ENCODE measurements at places on chromosomes 16 and 17. TPM values are rescaled to one million over a fixed set of nuclear protein-coding genes. Genes with fewer than 3 reads are reported as not detected.

GRCh38 chr16:30786936-30787612 lies at the start of gene ZNF629:
TSS of gene ZNF629 (minus strand) at chr16:30787205. CDS start at chr16:30784482, 2,723 bp downstream.
- H3K4me1 ChIP-seq = peaks cover 21% of the 10 kb centered on the region
- peak within 1 kb of the TSS; percentile 86 for H3K27ac ChIP-seq
- peak; percentile 73 for DNase-seq
- no peaks in the 10 kb centered on the region for H3K27me3 ChIP-seq
- peak within 1 kb of the TSS; percentile 100 for H3K4me3 ChIP-seq

DNA sequence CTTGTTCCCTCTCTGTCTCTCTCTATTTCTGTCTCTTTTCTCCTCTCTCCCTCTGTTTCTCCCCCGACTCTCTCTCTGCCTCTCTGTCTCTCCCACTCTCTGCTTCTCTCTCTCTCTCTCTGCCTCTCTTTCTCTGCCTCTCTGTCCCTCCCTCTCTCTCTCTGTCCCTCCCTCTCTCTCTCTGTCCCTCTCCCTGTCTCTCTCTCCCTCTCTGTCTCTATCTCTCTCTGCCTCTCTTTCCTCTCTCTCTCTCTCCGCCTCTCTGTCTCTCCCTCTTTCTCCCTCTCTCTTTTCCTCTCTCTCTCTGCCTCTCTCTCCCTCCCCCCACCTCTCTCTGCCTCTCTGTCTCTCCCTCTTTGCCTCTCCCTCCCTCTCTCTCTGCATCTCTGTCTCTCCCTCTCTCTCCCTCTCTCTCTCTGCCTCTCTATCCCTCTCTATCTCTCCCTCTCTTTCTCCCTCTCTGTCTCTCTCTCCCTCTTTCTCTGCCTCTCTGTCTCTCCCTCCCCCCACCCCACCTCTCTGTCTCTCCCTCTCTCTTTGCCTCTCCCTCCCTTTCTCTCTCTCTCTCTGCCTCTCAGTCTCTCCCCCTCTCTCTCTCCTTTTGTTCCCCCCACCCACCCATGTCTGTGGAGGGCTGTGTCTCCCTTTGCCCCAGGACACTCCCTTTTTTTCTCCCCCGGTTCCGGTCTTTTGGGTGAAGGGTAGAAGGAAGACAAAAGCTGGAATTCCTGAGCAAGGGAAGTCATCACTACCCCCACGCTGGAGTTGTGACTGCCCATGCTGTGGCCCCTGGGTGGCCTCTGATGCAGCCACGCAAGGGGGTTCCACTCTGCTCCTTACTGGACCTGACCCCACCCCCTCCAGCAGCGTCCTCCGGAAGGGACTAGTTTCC lies 27.1 kb upstream of the MGAT5B start:
- H3K4me1 ChIP-seq = no peaks in the 10 kb centered on the region
- no peaks in the 10 kb centered on the region for H3K36me3 ChIP-seq
- no peak for DNase-seq
- no peak overlapping the region for H3K4me3 ChIP-seq

CHST4 gene
- total RNA-seq = not detected

KRT28 gene
- total RNA-seq = not detected

TBC1D3E gene
- total RNA-seq = not detected

Data from transverse colon (tissue), 4 donors.